NCI-H226 (cell line): ENCODE measurements at places on chromosomes 1 and 21.

GRCh38 chr1:76668046-76668445 lies 199.2 kb upstream of the ST6GALNAC5 start:
- DNase-seq, result no peak

GRCh38 chr1:111471012-111471411 lies 2.8 kb upstream of the C1orf162 start:
- DNase-seq, result no peak

DNA sequence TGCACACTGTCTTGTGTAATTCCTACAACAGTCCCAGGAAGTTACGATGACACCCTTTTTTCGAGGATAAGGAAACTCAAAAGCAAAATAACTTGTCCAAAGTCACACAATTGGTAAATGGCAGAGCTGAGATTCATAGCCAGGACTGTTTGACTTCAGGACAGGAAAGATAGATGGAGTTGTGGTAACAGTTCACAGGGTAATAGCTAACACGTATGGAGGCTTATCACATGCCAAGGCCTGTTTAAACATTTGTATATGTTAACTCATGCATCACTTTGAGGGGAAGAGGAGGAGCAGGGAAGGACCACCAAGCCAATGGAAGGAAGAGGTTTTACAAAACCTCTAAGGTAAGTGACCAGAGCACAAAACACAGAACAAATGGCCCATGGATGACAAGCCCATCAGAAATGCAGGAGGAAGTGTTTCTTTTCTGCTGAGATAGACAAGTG lies 2.8 kb downstream of the DHCR24 start:
- no peak for DNase-seq

- no peak for DNase-seq
Measured at GRCh38 chr1:218640173-218640572, 295.0 kb downstream of the TGFB2 start.

DNA sequence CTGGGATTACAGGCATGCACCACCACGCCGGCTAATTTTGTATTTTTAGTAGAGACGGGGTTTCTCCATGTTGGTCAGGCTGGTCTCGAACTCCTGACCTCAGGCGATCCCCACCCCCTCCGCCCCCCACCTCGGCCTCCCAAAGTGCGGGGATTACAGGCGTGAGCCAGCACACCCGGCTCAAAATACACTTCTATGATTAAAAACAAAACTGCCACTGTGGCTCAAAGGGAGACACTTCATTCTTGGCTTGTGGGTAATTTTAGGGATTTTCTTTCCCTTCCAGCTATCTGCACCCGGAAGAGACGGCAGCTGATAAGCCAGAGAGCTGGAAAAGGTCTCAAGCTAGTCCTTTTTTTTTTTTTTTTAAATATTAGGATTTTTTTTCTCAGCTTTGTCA lies 24.5 kb downstream of the TMPRSS2 start:
- no peak for DNase-seq

GRCh38 chr1:85398391-85399064 lies 66.4 kb downstream of the DDAH1 start:
- peak; percentile 67 for DNase-seq

GRCh38 chr1:33298623-33299277 lies 22.1 kb downstream of the A3GALT2 start:
- DNase-seq, result peak; percentile 43

DNA sequence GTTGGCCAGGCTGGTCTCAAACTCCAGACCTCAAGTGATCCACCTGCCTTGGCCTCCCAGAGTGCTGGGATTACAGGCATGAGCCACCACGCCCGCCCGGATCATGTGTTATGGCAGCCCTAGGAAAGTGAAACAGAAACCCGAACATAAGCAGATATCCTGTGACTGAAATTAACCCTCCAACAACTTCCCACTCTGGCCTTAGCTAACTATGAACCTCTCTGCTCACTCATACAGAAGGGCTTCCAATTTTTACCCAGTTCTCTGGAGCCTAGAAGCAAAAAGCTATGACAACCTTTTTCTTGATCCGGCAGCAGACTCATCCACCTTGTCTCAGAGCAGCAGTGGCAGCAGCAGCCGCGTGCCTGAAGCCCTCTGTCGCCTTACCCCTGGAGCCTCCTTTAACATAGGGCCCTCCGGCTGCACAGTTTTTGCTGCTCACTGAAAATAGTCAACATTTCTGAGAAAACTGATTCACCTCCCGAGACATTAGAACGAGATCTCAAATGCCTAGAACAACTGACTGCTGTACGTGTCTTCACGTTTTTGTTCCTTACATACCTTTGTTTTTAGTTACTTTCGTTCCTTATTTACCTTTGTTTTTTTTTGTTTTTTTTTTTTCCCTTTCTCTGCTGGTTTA lies 9.3 kb downstream of the CBR1 start:
- no peak for DNase-seq

GRCh38 chr21:36359185-36359584 lies 26.0 kb upstream of the CHAF1B start:
- no peak for DNase-seq

DNA sequence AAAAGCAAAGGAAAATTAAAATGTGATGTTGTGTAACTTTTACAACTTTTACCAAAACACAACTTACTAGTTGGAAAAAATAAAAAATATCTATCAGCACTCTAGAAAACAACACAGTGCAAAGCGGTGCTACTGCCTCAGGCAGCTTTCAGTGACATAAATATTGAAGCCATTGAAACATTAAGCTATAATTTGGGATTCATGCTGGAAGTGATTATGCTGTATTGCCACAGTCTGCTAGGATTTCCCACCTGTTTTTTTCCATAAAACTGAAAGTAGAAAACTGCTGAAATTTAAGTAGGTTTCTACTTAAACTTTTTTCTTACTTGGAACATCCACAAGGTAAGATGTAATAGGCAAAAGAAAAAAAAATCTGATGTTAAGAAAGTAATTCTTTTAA lies 674.4 kb downstream of the KCNT2 start:
- no peak for DNase-seq

- no peak for DNase-seq
Measured at GRCh38 chr1:224450159-224450558, 15.6 kb upstream of the WDR26 start.

- DNase-seq, result no peak
Measured at GRCh38 chr1:10659646-10660540, 136.6 kb downstream of the CASZ1 start.
